ENCODE measurements at places on chromosomes 2 and 18.

DNA sequence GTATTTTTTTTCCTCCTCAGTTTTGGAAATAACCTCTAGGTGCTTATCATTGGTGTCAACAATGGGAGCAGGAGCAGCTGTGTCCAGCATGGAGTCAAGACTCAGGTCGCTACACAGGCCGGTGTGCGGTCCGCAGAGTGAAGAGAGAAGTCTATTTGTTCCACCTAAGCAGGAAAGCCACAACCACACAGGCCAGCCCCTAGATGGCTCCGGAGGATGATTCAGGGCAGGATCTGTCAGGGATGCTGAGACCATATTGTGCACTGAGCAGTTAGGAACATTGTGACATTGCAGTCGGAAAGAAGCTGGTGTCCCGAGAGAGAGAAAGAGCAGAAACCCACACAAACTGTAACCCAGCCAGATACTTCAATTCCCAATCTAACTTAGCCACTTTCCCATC is 136.9 kb downstream of the GAREM1 start:
- no peak for DNase-seq

GRCh38 chr2:178860551-178860950 is 53.3 kb upstream of the TTN start:
- DNase-seq = no peak

- DNase-seq = no peak
These were observed 103.4 kb downstream of the MEIS1 start for GRCh38 chr2:66538291-66538690.

GRCh38 chr2:163351966-163352365 is 383.8 kb downstream of the FIGN start:
- no peak for DNase-seq

DNA sequence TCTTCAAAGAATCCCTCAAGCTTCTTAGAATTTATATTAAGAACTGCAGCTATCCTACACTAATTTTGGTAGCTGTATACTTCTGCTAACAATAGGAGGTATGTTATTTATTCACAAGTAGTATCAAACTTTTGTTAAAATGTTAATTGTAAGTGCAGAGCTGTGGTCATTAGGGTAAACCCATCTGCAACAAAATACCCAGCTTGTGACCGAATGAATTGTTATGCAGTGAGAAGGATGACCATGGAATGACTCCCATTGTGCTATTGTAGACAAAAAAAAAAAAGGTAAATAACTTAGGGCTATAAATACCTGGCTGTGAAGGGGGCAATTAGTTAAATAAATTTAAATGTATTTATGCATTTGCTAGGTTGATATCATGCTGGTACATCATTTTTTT is 186.1 kb downstream of the ADCYAP1 start:
- DNase-seq = no peak

- DNase-seq = no peak
These were observed 37.6 kb upstream of the MCM6 start for GRCh38 chr2:135913727-135914365.

GRCh38 chr2:196233021-196233804 is 61.8 kb upstream of the STK17B start:
- DNase-seq = no peak

DNA sequence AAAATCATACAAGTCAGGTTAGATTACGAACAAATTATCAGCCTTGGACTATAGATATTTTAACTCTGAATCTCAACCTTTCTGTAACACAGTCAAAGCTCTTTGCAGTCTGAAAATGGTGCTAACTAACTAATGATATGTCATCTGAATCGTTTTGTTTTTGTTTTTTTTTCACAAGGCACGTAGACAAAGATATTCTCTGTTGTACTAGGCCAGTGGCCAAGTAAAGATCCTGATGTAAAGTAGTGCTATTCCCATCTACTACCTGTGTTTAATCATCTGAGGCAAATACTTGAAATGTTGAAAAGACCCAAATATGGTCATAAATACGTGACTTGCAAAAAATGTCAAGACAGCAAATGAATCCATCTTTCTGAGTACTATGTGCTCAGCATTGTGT is 65.7 kb downstream of the REL start:
- no peak for DNase-seq

DNA sequence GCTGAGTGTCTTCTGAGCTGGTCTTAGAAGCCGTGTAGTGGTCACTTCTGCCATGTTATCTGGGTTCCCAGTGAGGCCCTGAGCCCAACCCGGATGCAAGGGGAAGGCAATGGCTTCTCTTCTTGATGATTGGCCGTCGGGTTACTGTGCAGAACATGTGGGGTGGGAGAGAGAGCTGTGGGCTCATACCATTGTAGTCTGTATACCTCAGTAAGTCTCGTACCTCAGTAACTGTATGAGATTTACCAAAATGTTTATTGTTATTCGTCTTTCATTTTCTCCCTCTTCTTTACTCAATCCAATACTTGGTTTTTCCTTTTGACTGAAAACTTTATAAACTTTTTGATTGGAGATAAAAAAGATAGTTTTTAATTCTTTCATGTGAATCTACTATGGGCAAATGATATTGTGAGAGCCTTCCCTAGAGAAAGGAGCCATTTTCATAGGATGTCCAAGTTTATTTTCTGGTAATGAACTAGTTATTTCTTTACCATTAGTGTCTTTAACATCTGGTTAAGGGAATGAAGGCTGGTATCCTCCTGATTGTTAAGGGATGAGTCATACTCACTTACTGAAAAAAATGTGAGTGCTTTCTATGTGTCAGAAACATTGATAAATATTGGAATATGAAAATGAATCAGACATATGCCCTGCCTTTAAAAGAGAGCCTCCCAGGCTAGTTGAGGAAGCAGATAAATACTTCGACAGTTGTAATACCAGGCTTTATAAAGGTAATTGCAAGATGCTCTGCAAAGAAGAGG is 129.9 kb downstream of the PRPF40A start:
- no peak for DNase-seq

- DNase-seq = no peak
These were observed 42.4 kb downstream of the POMC start for GRCh38 chr2:25125976-25126375.

- no peak for DNase-seq
These were observed 11.1 kb downstream of the ITPRID2 start for GRCh38 chr2:181902625-181903024.

GRCh38 chr18:44935455-44935854 is 254.8 kb downstream of the SETBP1 start:
- DNase-seq = no peak

GRCh38 chr2:52193804-52194203 is 1161.9 kb upstream of the NRXN1 start:
- no peak for DNase-seq

GRCh38 chr18:79687806-79688205 is 8.2 kb downstream of the CTDP1 start:
- no peak for DNase-seq

GRCh38 chr18:39462436-39462835 is 1896.8 kb upstream of the CELF4 start:
- no peak for DNase-seq

GRCh38 chr2:45404807-45405297 is 206.2 kb downstream of the SRBD1 start:
- no peak for DNase-seq

DNA sequence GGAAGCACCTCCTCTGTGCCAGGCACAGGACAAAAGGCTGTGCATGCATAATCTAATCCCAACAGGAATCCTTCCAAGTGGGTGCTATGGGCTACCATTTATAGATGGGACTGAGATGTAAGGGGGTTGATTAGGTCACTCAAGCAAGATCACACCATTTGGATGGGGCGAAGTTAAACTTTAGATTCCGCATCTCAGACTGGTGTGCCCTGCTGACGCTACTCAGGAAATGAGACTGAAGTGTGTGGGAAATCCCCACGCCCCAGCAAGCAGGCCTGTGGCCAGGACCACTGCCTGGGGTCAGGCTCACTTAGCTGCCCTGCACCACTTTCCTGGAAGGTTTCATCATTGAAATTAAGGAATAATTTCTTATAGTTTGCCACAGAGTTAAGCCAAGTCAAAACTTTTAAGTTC is 70.5 kb upstream of the PPP1CB start:
- peak; percentile 33 for DNase-seq

GRCh38 chr18:76378526-76379215 is 116.4 kb downstream of the ZNF516 start:
- DNase-seq = no peak

- DNase-seq = no peak
These were observed 11.7 kb upstream of the SEMA4C start for GRCh38 chr2:96881349-96882195.

- DNase-seq = no peak
These were observed 38.4 kb downstream of the EIF4E2 start for GRCh38 chr2:232588680-232589585.

- no peak for DNase-seq
These were observed 17.1 kb downstream of the SPIRE1 start for GRCh38 chr18:12640881-12641200.

- no peak for DNase-seq
These were observed 104.8 kb downstream of the PLCL1 start for GRCh38 chr2:197908990-197909776.

DNA sequence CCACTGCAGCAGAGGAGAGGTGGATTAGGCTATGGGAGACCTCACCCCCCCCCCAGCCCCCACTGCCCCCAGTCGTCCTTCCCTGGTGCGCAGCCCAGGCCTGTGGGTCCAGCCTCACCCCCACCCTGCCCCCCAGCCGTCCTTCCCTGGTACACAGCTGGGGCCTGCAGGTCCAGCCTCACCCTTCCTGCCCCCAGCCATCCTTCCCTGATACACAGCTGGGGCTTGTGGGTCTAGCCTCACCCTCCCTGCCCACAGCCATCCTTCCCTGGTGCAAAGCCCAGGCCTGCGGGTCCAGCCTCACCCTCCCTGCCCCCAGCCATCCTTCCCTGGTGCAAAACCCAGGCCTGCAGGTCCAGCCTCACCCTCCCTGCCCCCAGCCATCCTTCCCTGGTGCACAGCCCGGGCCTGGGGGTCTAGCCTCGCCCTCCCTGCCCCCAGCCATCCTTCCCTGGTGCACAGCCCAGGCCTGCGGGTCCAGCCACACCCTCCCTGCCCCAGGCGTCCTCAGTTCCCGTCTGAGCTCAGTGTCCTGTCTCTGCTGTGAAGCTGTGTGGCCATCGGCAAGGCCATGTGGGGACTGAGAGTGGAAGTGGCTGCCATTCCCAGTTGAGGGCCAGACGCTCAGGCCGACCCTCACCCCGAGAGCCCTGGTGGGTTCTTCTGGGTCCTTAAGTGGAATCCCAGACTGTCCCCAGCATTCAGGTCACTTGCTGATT is 86.8 kb upstream of the SNTG2 start:
- DNase-seq = no peak

GRCh38 chr18:1906421-1906820 is 664.9 kb downstream of the METTL4 start:
- no peak for DNase-seq

DNA sequence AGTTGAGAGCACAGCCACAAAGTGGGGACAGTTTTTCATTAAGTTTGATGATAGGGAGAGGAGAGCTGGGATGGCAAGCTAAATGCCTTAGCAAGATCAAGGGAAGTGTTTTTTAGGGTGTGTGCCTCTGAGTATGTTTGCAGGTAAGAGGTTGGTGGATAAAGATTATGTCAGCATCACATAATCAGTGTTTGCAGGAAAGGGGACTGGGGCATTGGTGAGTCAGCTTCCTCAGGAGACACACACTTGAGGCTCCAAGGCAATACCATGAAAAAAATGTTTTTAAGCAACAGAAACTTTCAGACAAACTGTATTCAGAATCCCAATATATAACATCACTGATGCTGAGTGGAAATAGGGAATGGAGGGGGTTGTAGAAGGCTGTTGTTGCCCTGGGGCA is 25.4 kb upstream of the DTNB start:
- DNase-seq = no peak

GRCh38 chr2:100561191-100561590 is 1.6 kb upstream of the PDCL3 start:
- DNase-seq = no peak

GRCh38 chr2:75208738-75209137 is 9.4 kb upstream of the TACR1 start:
- DNase-seq = no peak

DNA sequence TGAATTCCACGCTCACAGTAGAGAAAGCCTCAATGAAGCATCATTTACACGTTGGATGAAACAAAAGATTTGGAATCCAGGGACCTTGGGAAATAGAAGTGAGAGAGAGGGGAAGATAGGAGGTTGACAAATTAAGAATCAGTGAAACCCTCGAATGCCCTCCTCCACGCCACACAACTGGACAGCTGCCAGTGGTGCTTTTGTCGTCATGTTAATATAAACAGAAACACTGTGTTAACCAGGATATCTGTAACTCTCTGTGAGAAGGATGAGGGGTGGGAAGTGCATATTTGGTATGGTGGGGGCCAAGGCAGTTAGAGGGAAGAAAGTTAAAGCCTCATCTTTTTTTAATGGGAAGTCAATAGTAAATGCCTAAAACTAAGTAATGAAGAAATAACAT is 108.7 kb downstream of the GFPT1 start:
- DNase-seq = no peak

- DNase-seq = no peak
These were observed 41.0 kb downstream of the CDKL4 start for GRCh38 chr2:39202639-39203369.

GRCh38 chr2:201887773-201888425 is 81.6 kb downstream of the CDK15 start:
- no peak for DNase-seq

GRCh38 chr2:64410671-64411070 is 43.3 kb upstream of the LGALSL start:
- DNase-seq = no peak

GRCh38 chr2:54716375-54716774 is 7.1 kb upstream of the EML6 start:
- DNase-seq = no peak

DNA sequence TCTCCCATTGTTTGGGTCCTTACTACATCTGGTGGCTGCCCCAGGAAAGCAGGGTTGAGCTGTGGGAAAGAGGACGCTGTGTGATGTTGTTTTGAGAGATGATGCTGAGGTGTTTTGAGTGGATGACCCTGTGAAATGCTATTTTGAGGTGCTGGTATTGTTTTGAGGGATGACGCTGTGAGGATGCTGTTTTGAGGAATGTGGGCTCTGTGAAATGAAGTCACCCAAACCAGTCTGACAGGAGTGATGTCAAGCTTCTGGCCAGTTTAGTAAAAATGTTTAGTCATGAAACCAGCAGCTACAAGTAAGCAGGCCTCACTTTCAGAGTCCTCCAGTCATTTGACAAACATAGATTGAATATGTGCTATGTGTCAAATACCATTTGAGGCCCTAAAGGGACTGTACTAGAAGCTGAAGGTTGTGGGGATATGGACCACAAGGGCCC is 16.1 kb upstream of the PUM2 start:
- no peak for DNase-seq

GRCh38 chr2:230661072-230661957 is 51.3 kb upstream of the CAB39 start:
- DNase-seq = no peak

- no peak for DNase-seq
These were observed 92.7 kb upstream of the PARD3B start for GRCh38 chr2:204452464-204453023.

GRCh38 chr18:34604591-34604990 is 105.5 kb upstream of the DTNA start:
- DNase-seq = no peak

- no peak for DNase-seq
These were observed 114.0 kb downstream of the GATA6 start for GRCh38 chr18:22283397-22283796.
